Retinal pigment epithelial cell (primary cell): ENCODE measurements at places on chromosomes 5 and 9.

GRCh38 chr9:108885643-108886348, 23.7 kb downstream of the ACTL7A start:
- peak; percentile 74 for DNase-seq

GRCh38 chr9:27765266-27766072, 192.2 kb upstream of the C9orf72 start:
- peak; percentile 14 for DNase-seq

GRCh38 chr5:122882831-122883230, 37.4 kb downstream of the SNX24 start:
- peak; percentile 6 for DNase-seq

DNA sequence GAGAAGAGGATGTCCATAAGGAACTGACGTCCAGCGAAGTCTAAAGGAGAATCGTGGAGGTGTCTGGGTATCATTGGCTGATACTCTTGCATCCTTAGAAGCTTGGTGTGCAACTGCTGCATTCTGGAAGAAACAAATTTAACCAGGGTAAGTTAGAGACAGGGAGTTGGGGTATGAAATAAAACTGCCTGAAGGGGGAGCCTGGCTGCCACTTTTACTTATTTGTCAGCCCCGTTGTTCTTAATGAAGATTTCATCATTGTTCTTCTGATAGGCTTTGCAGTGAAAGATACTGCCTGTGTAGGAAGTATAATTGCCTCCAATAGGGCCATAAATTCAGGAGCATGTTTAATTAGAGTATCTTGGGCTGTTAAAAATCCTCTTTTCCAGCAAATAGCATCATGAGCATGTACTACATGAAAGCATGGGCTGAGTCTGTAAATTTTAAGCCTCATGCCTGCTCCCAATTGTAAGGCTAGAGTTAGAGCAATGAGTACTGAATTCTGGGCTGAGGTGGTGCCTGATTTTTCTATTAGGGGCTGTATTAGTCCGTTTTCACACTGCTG, 1264.5 kb upstream of the ACO1 start:
- DNase-seq = no peak

DNA sequence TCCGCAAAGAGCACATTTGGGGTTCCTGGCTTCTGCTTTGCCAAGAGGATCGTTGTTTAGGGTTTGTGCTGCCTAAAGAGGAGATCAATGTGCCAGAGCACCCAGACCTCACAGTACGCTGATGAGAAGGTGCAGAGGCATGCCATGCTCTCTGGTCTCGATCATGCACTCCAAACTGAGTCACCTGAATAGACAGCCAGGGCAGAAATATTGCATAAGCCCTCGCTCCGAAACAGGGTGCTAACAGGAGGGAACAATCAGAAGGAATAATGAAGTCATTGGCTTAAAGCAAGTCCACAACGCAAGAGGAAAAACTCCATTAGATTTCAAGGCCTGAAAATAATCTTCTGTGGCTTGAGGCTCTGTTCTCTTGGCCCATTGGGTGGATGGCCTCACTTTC, 124.3 kb downstream of the GCNT1 start:
- no peak for DNase-seq

- no peak for DNase-seq
Measured at GRCh38 chr9:14358523-14358922, 44.6 kb upstream of the NFIB start.

GRCh38 chr9:84293001-84293798, 47.4 kb downstream of the SLC28A3 start:
- no peak for DNase-seq
